ENCODE measurements at places on chromosomes 6 and 20.

- no peak for DNase-seq
Observed at GRCh38 chr6:152209211-152209610, 401.7 kb downstream of the ESR1 start.

- no peak for DNase-seq
Observed at GRCh38 chr20:3712279-3712873, at the start of gene SIGLEC1. TSS of gene SIGLEC1 (minus strand) at chr20:3712600. CDS start at chr20:3707128, 5,472 bp downstream.

- peak; percentile 84 for DNase-seq
Observed at GRCh38 chr20:47317127-47317895, 39.2 kb downstream of the ZMYND8 start.

DNA sequence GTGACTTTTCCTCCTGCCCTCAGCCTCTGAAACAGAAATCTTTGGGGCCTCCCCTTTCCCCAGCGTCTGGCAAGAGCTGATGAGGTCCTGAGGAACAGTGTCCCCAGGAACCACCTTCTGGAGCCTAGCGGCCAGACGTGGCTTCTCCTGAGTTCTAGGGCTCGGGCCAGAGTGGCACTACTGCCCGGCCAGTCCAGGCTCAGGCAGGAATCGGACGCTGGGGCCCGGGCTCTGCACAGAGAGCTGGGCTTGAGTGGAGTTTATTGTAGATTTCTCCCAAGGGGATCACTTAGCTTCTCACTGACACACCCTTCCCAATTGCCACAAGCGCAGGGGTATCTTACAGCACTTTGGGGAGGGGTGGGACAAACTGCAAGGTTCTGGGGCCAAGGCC lies 20.2 kb downstream of the SDCBP2 start:
- DNase-seq, result no peak

Measured in foreskin melanocyte (primary cell).